ENCODE measurements at places on chromosomes 7 and 10. TPM values are rescaled to one million over a fixed set of nuclear protein-coding genes. Genes with fewer than 3 reads are reported as not detected.

Gene ERLIN1
- 11.3 TPM for total RNA-seq

DNA sequence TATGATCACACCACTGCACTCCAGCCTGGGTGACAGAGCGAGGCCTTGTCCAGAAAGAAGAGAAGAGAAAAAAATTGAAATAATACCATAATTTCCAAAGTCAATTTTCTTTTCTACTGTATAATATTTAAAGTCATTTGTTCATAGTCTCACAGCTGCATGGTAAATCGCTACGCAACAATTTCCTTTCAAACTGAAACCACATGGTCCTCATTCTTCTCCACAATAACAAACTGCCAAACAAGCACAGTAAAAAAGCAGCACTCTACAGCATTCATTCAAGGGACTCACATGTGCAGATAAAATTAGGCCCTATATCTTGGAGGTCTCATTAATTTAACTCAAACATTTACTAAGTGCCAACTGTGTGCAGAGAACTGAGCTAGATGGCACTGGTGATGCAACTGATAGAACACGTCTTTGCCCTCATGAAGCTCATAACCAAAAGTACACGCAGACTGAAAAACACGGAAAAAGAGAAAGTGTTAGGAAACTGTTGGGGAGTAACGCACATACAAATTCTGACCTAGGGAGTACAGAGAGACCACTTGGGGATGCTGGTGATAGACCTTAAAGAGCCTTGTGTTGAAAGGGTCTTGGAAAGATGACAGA is 68.4 kb upstream of the SRRM3 start:
- H3K27ac ChIP-seq, result no peak overlapping the region
- no peak overlapping the region for H3K4me3 ChIP-seq
- DNase-seq, result no peak
- H3K27me3 ChIP-seq, result no peaks in the 10 kb centered on the region

GRCh38 chr10:107653832-107654287 is 489.4 kb upstream of the SORCS1 start:
- peak overlapping the region; percentile 47 for H3K27ac ChIP-seq
- H3K27me3 ChIP-seq, result no peaks in the 10 kb centered on the region
- no peak for DNase-seq
- no peaks in the 10 kb centered on the region for H3K4me1 ChIP-seq
- H3K36me3 ChIP-seq, result no peaks in the 10 kb centered on the region
- peak overlapping the region; percentile 20 for H3K4me3 ChIP-seq

GRCh38 chr10:37952043-37952755 is 24.2 kb downstream of the ZNF25 start:
- no peak for DNase-seq
- H3K4me1 ChIP-seq, result no peaks in the 10 kb centered on the region
- no peak overlapping the region for H3K27ac ChIP-seq
- H3K4me3 ChIP-seq, result no peak overlapping the region

Measured in uterus (tissue), 4 donors.